ENCODE measurements at places on chromosomes 16 and 17.

GRCh38 chr16:29811896-29812665, at the start of gene PRRT2:
Gene PRRT2, plus strand, starts transcription at chr16:29812193. Its CDS starts 862 bp downstream, at chr16:29813055.
- DNase-seq = peak; percentile 82

DNA sequence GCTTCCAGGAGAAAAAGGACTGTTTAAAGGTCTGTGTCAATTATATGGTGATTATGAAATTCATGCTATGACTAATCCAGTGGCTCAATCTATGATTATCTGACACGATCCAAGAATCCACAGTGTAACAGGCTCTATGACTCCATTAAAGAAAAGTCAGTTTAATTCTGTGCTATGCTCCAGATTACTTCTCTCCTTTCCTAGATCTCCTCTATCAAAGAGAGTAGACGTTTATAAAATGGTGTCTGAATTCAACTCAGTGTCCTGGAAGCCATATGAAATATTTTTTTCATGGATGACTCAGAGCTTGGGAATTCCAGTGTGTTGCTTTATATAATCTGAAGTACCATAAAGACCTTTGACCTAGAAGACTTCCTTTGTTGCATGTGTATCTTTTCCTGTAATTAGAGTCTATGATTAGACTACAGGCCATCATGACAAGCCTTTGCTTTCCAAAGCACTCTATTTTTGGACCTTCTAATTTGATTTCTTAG, 27.0 kb upstream of the NF1 start:
- DNase-seq = no peak

DNA sequence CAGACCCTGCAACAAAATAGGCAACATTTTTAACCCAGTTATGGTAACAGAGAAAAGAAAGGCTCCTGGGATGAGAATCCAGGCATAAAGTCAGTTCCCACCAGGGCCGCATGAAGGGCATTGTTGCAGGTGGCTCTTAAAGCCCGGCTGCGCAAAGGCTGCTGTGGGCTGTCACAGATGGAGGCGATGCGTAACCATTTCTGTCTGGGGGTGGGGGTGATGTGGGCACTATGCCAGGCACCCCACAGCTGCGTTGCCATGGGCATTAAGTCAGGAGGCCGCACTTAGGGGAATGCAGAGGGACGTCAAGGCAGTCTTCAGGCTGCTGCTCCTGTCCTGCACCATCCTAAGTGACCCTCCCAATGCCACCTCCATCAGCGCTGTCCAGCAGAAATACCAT, 228.4 kb downstream of the CPPED1 start:
- no peak for DNase-seq

DNA sequence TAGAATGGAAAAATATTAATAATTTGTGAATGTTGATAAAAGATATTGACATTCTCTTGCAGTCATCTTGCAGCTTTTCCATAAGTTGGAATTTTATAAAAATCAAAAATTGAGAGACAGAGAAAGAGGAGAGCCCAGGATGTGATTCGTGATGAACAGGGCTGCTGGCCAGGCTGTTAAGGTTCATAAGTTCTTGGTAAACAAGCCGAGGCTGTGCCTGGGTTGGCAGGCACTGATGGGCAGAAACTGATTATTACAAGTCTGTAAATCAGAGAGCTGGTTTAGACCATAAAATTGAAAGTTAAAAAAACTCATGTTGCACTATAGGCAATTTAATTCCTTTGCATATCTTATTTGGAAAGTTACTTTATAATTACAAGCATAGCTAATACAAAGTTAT, 533.7 kb downstream of the HAPSTR1 start:
- no peak for DNase-seq

DNA sequence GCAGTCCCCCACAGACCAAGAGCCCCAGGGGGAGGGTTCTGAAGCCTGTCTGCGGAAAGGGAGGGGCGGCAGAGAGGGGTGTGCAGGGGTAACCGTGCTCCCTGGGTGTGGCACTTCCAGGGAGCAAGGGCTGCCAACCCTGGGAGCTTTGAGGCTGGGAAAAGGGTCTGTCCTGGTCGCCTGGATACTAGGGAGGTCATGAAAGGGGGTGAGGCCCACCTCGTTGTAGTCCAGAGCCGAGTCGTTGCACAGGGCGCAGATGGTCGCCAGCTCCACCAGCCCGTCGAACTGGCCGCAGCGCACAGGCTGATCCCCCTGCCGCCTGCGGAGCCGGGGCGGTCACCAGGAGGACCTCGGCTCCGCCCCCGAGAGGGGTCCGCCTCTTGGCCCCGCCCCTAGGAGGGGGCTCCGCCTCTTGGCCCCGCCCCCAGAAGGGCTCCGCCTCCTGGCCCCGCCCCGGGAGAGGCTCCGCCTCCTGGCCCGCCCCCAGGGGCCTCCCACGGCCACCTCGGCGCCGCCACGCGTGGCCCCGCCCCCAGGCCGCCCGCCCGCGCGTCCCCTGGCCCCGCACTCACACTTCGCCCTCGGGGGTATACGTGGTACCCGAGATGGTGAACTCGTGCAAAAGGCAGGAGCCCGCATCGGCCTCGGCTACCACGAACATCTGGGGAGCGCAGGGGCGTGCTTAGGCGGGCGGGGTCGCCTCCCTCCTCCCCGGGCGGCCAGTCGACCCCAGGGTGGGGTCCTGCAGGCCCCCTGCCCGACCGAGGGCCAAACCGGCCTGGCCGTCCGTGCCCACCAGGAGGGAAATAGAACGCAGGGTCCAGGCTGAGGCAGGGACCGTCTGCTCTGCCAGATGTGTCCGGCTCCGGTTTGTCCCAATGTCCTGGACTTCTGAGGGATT, 19.5 kb downstream of the ATP2A3 start:
- DNase-seq = peak; percentile 11

DNA sequence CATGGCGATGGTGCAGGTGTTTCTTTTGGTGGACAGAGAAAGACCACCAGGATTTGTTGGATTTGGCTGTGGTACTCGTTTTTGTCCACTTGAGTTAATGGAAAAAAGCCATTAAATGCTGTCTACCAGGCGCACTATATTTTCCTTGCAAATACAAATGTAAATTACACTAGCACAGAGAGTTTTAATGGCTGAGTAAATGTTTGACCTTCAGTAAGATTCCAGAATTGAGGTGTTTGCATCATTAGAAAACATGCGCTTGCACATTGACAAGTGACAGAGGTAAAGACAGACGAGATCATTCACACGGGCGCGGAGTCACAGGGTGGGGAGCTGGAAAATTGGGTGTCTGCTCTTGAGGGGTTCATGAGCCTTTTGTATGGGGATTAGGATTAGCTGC, 53.5 kb upstream of the AKTIP start:
- DNase-seq = no peak

GRCh38 chr16:84165746-84166145, 20.6 kb downstream of the DNAAF1 start:
- DNase-seq = no peak

- DNase-seq = no peak
These were observed 29.2 kb downstream of the CALCOCO2 start for GRCh38 chr17:48860034-48860433.

DNA sequence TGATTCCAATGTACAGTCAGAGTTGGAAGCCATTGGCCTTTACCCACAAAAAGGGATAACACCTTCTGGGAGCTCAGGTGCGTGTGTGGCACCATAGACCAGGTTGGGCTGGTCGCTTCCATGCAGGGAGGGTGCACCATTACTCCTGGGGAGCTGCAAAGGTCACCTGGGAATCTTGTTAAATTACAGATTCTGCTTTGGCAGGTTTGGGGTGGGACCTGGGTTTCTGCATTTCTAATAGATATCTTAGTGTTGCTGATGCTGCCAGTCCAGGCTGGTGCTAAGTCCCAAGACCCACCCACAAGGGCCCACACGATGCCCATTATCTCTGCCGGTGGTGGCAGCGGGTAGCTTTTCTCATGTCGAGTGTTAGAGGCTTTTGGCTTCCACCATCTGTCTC, 148.3 kb upstream of the CACNG5 start:
- no peak for DNase-seq

DNA sequence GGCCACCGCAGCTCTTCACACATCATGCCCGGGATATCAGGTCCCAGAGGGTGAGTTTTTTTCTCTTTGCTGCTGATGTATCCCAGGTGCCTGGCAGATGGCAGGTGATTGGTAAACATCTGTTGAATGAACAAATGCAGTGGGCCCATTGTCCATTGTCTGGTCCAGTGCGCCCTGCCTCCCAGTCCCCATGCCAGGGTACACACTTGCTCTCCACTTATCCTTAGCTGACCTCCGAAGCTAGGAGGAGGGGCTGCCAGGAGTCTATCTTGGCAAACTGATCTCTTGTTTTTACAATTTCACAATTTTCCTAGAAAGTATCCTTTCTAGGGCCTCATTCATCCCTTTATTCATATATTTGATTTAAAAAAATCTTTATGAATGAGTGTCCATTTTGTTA, 196.0 kb downstream of the RAB11FIP4 start:
- no peak for DNase-seq

DNA sequence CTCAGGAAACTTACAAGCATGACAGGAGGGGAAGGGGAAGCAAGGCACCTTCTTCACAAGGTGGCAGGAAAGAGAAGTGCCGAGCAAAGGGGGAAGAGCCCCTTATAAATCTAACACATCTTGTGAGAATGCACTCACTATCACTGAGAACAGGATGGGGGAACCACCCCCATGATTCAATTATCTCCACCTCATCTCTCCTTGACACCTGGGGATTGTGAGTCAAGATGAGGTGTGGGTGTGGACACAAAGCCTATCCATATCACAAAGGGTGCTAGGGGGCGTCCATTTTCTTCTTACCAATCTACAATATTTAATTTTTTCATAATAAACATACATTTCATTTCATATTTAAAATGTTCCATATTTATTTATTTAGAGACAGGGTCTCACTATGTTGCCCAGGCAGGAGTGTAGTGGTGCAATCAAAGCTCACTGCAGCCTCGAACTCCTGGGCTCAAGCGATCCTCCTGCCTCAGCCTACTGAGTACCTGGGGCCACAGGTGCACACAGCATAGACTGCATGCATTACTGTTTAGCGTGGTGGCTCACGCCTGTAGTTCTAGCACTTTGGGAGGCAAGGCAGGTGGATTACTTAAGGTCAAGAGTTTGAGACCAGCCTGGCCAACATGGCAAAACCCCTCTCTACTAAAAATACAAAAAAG, 26.5 kb upstream of the FAAP100 start:
- DNase-seq = no peak

GRCh38 chr17:46984892-46985291, 5.8 kb upstream of the RPRML start:
- no peak for DNase-seq

DNA sequence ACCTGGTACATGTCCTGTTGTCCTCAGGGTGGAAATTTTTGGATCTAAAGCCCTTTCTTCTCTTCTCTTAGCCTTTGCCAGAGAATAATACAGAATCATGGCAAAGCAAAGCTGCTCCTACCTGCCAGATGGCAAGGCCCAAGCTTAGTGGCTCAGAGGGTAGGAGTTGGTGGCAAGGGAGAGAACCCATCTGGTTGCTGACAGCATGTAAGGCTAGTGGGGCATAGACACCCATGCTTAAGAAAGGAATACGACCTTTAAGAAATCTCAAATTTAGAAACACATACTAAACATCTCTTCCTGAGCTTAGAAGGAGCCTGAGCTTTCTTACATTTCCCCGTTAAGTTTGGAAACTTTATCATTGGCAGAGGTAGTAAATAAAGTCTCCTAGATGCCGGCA, 395.0 kb upstream of the SOX9 start:
- DNase-seq = peak; percentile 22

DNA sequence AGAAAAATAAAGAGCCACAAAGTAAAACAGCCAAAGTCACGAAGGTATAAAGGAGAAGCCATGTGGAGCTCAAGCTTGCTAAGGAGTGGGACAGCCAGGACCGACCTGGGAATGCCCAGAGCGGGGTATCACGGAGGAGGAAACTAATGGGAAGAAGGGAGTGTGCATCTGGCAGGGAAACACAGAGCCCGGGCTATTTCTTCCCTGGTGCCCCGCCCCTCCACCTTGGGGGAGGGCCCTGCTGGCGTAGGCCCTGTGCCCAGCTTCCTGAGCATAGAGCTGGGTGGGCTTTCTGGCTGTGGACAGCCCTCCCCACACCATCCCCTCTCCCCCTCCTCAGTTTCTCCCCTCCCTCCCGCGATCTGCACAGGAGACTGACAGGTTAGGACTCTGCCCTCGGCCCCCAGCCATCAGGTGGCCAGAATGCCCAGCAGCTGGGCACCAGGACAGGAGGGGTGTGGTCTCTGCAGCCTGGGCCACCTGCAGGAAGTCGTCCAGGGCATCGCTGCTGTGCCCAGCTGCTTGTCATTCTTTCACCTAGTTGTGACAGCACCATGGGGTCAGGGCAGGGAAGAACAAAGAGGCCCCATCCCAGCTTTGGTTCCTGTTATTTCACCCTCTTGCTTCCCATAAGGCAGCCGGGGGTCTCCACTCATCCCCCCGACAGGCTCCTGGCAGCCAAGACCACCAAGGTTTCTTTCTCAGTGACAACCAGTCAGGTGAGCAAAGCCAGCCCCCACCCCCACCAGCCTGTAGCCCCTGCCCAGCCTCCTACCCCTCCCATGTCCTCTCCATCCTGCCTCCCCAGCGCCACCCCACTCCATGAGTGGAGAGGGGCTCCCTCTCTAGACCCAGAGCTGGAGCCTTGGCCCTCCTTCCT, 7.1 kb upstream of the DCAF7 start:
- DNase-seq = no peak

DNA sequence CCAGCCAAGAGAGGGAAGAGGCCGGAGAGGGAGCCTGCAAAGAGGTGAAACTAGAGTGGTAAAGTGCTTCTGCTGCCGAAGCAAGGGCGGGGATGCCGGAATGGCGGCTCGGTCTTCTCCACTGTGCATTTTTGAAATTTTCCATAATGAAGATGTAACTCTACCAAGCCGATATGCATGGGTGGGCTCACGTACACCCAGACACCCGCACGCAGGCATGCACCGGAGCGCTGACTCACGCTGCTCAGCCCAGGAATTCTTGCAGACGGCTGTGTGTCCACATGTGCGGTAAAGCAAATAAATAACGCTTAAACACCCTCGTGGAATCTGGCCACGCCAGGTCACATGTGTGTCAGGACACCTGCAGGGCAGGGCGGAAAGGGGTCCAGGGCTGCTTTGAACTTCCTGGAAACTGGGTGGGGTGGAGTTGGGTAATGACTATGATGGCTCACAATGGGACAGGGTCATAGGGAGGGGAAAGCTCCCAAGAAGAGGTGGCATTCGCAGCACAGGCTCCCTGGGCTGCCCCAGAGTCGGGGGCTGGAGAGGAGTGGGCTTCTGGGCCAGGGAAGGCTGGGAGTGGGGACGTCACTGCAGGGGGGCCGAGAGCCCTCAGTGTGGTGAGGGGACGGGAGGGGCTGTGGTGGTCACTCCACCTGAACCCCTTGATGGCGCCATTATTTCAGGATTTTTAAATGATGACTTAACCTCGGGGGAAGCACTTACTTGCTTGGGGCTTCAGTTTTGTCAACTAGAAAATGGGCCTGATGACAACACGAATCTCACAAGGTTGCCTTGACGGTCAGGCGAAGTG, 265.5 kb downstream of the PARN start:
- DNase-seq = no peak

GRCh38 chr16:64481497-64481896, 640.4 kb downstream of the CDH11 start:
- no peak for DNase-seq
